Left ventricle myocardium inferior (tissue), 1 donor: ENCODE measurements at places on chromosomes 7 and 10. TPM values are rescaled to one million over a fixed set of nuclear protein-coding genes. Genes with fewer than 3 reads are reported as not detected.
A peak's percentile ranks its signal among the peaks of the same experiment; 100 is the strongest.

GRCh38 chr10:71223347-71224058, 11.1 kb downstream of the UNC5B start:
- peaks cover 52% of the 10 kb centered on the region for H3K4me1 ChIP-seq
- H3K36me3 ChIP-seq: no peaks in the 10 kb centered on the region
- no peak for DNase-seq
- H3K4me3 ChIP-seq: no peak overlapping the region

DNA sequence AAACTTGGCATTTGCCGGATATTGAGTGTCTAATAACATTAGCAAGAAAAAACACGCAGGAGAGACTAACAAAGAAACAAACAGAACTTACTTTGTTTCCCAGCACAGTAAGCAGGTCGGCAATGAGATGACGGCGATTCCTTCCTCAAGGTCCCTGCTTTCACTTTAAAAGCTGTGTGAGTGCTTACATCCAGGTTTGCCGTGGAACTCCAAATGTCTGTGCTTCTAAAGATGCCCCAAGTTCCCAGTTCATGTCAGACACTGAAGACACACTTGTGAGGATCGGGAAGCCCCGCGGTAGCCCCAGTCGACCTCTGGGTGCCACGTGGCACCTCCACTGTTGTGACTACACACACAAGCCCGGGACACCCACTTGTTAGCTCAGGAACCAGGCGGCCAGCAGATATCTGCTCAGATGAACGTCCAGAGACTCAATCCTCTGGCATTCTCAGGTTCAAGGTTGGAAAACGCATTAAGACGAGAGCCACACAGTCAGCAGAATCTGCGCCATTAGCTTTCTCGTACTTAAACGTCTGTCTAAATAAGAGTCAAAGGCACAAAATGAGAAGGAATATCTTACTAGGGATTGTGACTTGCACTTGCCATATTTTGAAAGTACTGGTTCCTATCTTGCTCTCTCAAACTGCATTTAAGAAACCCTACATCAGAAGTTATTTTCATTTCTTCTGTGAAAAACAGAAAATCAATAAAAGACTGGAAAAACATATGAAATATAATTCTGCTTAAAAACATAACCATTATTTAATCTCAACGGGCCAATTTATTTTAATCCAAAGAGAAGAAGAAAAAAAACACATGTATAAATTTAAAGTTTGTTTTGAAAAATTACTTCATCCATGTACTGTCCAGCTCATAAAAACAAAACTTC, 207.6 kb upstream of the KLF14 start:
- H3K27me3 ChIP-seq: no peaks in the 10 kb centered on the region
- peak overlapping the region; percentile 78 for H3K27ac ChIP-seq
- H3K4me1 ChIP-seq: peaks cover 87% of the 10 kb centered on the region
- DNase-seq: peak; percentile 35
- H3K36me3 ChIP-seq: peaks cover 13% of the 10 kb centered on the region

MMP21 gene
- not detected for total RNA-seq

DNA sequence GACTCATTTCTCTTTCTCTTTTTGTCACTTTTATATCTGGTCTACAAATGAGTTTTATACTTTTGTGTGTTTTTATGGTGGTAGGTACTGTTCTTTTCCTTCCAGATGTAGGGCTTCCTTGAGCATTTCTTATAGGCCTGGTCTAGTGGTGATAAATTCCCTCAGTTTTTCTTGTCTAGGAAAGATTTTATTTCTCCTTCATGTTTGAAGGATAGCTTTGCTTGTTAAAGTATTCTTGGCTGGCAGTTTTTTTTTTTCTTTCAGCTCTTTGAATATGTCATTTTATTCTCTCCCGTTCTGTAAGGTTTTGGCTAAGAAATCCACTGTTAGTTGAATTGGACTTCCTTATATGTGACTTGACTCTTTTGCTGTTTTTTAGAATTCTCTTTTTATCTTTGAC, 292.7 kb downstream of the RPS24 start:
- no peak overlapping the region for H3K4me3 ChIP-seq
- no peaks in the 10 kb centered on the region for H3K4me1 ChIP-seq
- H3K36me3 ChIP-seq: no peaks in the 10 kb centered on the region
- DNase-seq: no peak

SLC39A12 gene
- total RNA-seq: not detected

- H3K36me3 ChIP-seq: no peaks in the 10 kb centered on the region
- no peaks in the 10 kb centered on the region for H3K27me3 ChIP-seq
- H3K27ac ChIP-seq: peak overlapping the region; percentile 90
Observed at GRCh38 chr7:2403718-2404648, 572 bp downstream of the CHST12 start.

HOXA5 gene
- not detected for total RNA-seq

GRCh38 chr7:75660566-75661215, 78.0 kb downstream of the HIP1 start:
- H3K27me3 ChIP-seq: no peaks in the 10 kb centered on the region
- no peaks in the 10 kb centered on the region for H3K36me3 ChIP-seq
- H3K27ac ChIP-seq: no peak overlapping the region
- H3K4me3 ChIP-seq: no peak overlapping the region
- H3K4me1 ChIP-seq: no peaks in the 10 kb centered on the region

- DNase-seq: no peak
- no peaks in the 10 kb centered on the region for H3K27me3 ChIP-seq
- H3K27ac ChIP-seq: no peak overlapping the region
Observed at GRCh38 chr7:70457883-70458680, 673.9 kb upstream of the GALNT17 start.

GRCh38 chr7:131506597-131506996, 49.8 kb downstream of the PODXL start:
- peaks cover 63% of the 10 kb centered on the region for H3K36me3 ChIP-seq
- H3K4me3 ChIP-seq: no peak overlapping the region
- no peak for DNase-seq

NPSR1 gene
- not detected for total RNA-seq

MEIG1 gene
- not detected for total RNA-seq

GRCh38 chr10:64191286-64191685, 670.1 kb downstream of the REEP3 start:
- H3K27me3 ChIP-seq: no peaks in the 10 kb centered on the region
- no peaks in the 10 kb centered on the region for H3K36me3 ChIP-seq
- DNase-seq: no peak
- no peak overlapping the region for H3K4me3 ChIP-seq
- H3K4me1 ChIP-seq: no peaks in the 10 kb centered on the region

GRCh38 chr10:23419655-23420329, 19.1 kb upstream of the OTUD1 start:
- H3K27me3 ChIP-seq: no peaks in the 10 kb centered on the region
- H3K4me3 ChIP-seq: no peak overlapping the region
- H3K36me3 ChIP-seq: no peaks in the 10 kb centered on the region
- H3K4me1 ChIP-seq: no peaks in the 10 kb centered on the region
- DNase-seq: no peak

DNA sequence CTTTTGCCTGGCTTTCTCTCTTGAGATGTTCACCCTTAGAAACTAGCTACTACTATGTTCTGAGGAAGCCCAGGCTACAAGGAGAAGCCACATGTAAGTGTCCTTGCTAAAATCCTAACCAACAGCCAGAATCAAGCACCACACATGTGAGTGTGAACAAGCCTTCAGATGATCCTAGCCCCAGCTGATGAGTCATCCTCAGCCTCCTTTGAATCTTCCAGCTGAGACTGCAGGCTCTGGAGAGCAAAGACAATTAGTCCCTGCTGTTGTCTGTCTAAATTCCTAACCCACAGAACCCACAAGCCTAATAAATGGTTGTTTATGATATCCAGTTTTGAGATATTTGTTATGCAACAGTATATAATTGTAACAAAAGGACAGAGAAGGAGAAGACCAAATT, 92.8 kb upstream of the TAC1 start:
- no peaks in the 10 kb centered on the region for H3K4me1 ChIP-seq
- no peak for DNase-seq
- H3K27me3 ChIP-seq: no peaks in the 10 kb centered on the region
- no peak overlapping the region for H3K27ac ChIP-seq

COL28A1 gene
- 1.9 TPM for total RNA-seq

DNA sequence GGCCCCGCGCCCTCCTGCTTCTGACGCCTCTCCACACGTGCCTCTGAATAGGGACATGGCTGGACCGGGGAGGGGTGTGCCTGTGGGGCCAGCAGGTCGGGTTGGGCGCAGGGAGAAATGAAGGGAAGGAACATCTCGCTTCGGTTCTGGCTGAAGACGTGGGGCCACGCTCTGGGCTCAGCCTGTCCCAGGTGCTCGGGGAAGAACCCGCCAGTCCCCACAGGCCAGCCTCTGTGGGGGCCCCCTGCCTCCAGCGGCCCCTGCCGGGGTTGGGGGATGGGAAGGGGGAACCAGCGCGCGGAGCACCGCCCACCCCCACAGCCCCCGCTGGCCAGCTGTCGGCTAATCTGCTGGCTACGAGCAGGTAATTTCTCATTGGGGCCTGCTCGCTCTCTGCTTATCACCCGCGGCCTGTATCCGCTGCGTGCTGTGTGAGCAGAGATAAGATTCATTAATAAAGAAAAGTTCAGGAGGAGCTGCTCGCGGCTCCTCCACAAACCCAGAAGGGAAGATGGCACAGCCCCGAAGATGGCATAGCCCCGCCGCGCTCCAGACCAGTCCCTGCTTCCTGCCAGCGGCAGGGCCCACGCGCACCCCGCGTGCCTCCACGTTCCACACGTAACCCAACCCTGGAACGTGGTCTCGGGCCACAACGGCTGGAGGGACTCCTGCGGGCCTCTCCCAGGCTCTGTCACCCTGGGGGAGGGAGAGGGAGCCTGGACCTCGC, 186.2 kb downstream of the ELFN1 start:
- no peak overlapping the region for H3K4me3 ChIP-seq
- H3K27ac ChIP-seq: no peak overlapping the region
- DNase-seq: peak; percentile 9
- no peaks in the 10 kb centered on the region for H3K36me3 ChIP-seq
- no peaks in the 10 kb centered on the region for H3K4me1 ChIP-seq

GRCh38 chr10:49139028-49139845, 5.4 kb upstream of the FAM170B start:
- H3K36me3 ChIP-seq: no peaks in the 10 kb centered on the region
- H3K4me1 ChIP-seq: peaks cover 36% of the 10 kb centered on the region
- H3K27me3 ChIP-seq: no peaks in the 10 kb centered on the region

DNA sequence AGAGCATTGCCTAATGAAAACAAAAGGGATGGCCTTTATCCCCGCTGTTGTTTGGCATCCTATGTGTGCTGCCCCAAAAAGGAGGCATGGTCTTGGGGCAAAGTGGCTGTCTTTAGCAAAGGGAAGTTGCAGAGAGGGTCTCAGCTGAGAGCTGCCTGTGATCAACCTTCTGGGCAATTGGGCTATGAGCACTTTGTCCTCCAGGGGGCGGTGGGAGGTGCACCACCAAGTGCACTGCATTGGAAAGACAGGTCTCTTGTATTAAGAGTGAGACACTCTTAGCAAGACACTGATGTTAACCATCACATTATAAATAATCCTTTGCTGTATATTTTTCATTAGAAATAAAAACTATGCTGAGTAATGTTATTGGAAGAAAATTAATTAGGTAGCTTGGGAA, 314.8 kb downstream of the POM121L12 start:
- no peak overlapping the region for H3K4me3 ChIP-seq
- H3K27ac ChIP-seq: no peak overlapping the region
- DNase-seq: no peak
- no peaks in the 10 kb centered on the region for H3K36me3 ChIP-seq
- no peaks in the 10 kb centered on the region for H3K27me3 ChIP-seq
- H3K4me1 ChIP-seq: no peaks in the 10 kb centered on the region

- no peaks in the 10 kb centered on the region for H3K4me1 ChIP-seq
- no peak overlapping the region for H3K4me3 ChIP-seq
- no peak overlapping the region for H3K27ac ChIP-seq
Observed at GRCh38 chr7:50147951-50148808, 55.1 kb upstream of the ZPBP start.

- H3K4me1 ChIP-seq: peaks cover 18% of the 10 kb centered on the region
- H3K27me3 ChIP-seq: no peaks in the 10 kb centered on the region
- no peak overlapping the region for H3K27ac ChIP-seq
- no peaks in the 10 kb centered on the region for H3K36me3 ChIP-seq
- no peak overlapping the region for H3K4me3 ChIP-seq
Observed at GRCh38 chr7:45982907-45983719, 62.0 kb upstream of the IGFBP3 start.

DNA sequence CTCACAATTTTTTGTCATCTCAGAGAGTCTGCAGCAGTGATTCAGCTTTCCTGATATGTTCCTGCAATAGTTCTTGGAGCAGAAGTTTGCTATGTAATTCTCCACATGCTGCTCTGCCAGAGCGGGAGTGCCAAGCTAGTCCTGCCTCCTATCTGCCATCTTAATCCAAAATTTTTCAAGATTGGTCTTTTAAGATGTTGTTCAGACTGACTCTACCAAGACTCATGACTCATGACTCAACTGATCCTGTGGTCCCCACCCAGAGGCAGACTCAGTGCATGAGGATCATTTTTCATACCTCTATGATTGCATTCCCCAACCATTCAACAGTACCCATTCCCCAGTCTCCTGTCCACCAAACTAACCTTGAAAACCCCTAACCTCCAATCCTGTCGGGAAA, 470.8 kb downstream of the INHBA start:
- H3K4me1 ChIP-seq: no peaks in the 10 kb centered on the region
- no peaks in the 10 kb centered on the region for H3K27me3 ChIP-seq
- DNase-seq: no peak

DDX50 gene
- 20.2 TPM for total RNA-seq

- H3K27ac ChIP-seq: peak overlapping the region; percentile 95
- no peaks in the 10 kb centered on the region for H3K27me3 ChIP-seq
- DNase-seq: no peak
Observed at GRCh38 chr7:92246360-92247101, 757 bp downstream of the ANKIB1 start.
